ENCODE measurements at places on chromosomes 11 and 22.

GRCh38 chr11:69711822-69712801 is 8.3 kb upstream of the FGF19 start:
- DNase-seq, result peak; percentile 56

DNA sequence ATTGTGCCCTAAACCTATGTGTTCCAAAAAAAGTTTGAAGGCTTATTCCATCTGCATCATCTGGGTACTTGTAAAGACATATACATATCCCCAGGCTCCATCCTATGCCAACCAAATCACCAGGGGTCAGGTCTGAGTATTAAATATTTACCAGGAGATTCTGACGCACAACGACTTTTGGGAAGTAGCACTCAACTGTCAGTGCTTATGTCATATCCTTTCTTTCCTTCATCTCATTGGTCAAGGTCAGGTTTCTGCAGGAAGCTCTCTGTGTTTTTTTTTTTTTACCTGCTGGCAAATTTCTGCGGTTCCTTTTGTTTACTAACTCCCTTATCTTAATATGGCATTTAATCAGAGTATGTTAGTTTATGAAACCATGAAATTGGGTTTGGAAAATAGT is 22.5 kb upstream of the CYP2R1 start:
- DNase-seq, result no peak

DNA sequence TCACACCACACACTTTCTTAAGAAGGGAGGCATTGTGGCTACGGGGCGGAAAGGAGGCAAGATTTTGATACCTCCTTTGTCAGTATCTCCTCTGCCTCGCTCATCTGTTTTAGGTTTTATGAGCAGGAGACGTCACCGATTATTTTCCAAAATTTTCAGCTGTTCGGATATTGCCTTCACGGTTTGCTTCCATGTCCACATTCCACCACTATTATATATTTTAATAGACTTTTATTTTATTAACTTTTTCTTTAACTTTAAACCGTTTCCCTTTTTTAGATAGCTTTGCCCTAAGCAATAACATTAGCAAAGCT is 33.7 kb upstream of the CREB3L1 start:
- DNase-seq, result no peak

- no peak for DNase-seq
Measured at GRCh38 chr22:23226497-23226850, 46.2 kb downstream of the BCR start.

DNA sequence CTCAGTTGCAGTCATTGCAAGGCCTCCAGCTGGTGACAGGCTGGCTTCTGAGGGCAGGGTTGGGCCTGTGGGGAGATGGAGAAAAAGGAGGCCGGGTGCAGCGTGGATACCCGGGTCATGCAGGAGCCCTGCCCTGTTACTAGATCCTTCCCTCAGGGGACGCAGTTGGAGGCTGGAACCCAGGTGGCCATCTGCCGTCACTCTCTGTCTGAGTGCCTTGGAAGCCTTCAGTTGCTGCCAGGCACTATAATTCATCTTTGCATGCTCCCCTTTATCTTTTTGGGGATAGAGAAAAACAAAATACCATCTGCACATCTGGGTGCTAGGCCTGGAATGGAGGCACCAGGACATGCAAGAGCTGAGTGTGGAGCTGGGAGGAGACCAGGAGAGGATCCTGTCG is 82.7 kb downstream of the TP53I11 start:
- DNase-seq, result no peak

DNA sequence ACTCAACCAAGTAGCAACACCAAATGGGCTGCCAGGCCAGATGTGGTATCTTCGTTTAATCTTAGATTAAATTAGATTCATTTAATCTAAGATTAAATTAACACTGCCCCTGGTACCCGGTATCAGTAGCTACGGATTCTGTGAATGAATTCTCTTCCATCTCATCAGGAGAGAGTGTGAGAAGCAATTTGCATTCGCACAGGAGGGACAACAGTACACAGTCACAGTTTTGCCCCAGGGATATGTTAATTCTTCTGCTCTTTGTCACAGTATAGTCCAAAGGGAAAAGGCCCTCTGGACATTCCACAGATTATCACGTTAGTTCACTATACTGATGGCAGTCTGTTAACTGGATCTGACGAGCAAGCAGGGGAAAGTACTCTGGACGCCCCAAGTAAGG is 22.9 kb downstream of the ASCL2 start:
- no peak for DNase-seq
